ENCODE measurements at places on chromosomes 1 and 21. TPM values are rescaled to one million over a fixed set of nuclear protein-coding genes. Genes with fewer than 3 reads are reported as not detected.

OR2T33 gene
- not detected for total RNA-seq

MUTYH gene
- total RNA-seq = 7.2 TPM

DNA sequence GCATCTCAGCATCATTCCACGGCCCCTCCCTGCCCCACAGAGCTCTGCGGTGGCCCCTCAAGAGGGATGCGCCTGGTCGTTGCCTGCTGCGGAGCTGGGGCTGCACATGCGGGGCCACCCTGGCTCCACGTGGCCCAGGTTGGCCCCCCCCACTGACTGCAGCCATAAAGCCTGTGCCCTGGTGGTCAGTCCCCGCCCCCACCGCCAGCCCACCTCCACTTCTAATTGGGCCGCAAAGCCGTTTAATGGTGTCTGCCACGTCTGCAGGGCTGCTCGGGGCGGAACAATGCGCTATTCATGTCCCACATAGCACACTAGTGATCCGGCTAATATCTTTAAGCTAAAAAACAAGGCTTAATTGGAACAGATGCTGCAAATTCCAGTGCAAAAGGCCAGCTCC lies 33.5 kb upstream of the ACTRT2 start:
- no peak for DNase-seq

TSPEAR gene
- total RNA-seq = not detected

- DNase-seq = no peak
These were observed 67.9 kb upstream of the MAGI3 start for GRCh38 chr1:113322439-113322838.
